Spinal cord (tissue), 10 donors: ENCODE measurements at places on chromosomes 3 and 15. TPM values are rescaled to one million over a fixed set of nuclear protein-coding genes. Genes with fewer than 3 reads are reported as not detected.

GRCh38 chr3:149247929-149248691 lies 26.5 kb upstream of the CP start:
- no peak for DNase-seq

GRCh38 chr3:162367429-162368260 lies 871.0 kb downstream of the OTOL1 start:
- DNase-seq, result no peak

- DNase-seq, result no peak
Measured at GRCh38 chr15:68483165-68483564, 51.2 kb upstream of the ITGA11 start.

DNA sequence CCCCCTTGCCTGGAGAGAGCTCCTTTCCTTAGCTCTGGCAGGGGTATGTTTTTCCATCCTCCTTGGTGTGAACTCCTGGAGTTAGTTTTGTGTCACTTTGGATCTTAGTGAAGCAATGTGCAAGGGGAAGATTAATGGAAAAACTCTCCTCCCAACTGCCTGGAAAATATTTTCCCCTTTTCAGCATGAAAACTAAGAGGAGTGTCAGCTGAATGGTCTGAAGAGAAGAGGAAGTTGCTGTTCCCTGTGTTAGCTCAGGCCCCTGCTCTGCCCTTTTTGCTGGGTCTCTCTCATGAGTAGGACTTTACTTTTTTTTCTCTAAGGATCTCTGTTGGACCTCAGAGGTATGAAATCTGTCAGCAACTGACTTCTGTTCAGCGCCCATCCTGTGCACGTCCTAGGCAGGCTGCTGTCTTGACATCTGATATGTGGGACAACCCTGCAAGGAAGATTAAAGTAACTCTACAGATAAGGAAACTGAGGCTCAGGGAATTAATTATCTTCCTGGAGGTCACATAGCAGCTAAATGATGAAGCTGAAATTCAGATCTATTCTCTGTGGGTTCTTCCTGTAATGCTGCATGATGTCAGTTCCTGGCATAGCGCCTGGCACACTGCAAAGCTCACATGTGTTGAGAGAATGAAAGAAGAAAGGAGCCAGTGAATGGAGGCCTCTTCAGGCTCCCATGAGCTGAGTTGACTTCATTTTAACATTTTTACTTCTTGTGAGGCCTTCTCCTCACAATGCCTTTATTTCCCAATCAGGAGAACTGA lies 109.7 kb upstream of the GALNT15 start:
- no peak for DNase-seq

- DNase-seq, result no peak
Measured at GRCh38 chr3:147401421-147401820, 4.9 kb downstream of the ZIC4 start.

DNA sequence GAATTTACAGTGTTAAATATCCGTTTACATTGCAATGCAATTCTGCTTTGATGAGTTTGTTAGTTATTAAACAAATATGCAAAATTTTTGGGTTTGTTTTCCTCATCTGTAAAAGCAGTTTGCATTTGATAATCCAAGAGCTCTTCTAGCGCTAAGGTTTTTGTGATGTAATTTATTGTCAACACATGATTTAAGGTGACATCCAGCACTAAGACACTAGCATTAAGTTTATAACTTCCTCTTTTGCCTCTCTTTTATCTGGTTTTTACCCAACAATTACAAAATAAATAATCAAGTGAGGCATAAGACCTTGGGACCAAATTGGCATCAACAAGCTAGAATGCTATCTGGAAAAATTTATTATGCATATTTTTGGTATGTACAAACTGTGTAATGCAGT lies 969 bp upstream of the DNAJC19 start:
- no peak for DNase-seq

GRCh38 chr3:112407214-112407887 lies 74.4 kb downstream of the CD200 start:
- DNase-seq, result no peak

- DNase-seq, result no peak
Measured at GRCh38 chr3:17629400-17629799, 113.0 kb downstream of the TBC1D5 start.

DNA sequence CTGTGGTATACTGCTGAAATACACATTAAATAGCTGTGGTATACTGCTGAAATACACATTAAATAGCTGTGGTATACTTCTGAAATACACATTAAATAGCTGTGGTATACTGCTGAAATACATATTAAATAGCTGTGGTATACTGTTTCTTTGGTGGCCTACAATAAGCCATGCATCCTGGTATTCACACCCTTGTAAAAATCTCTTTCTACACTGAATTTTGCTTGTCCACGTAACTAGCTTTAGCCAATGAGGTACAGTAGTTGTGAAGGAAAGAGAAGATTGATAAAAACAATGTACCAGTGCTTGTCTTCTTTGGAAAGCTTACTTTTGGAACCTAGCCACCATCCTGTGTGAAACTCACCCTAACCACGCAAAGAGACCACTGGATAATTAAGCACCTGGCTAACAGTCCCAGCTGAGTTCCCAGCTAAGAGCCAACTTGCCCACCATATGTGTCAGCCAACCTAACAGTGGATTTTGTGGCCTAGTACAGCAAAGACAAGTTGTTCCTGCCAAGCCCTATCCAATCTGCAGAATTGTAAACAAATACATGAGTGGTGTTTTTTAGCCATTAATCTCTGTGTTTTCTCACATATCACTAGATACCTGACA lies 103.4 kb upstream of the MELTF start:
- no peak for DNase-seq

GRCh38 chr3:182464513-182465145 lies 328.7 kb upstream of the ATP11B start:
- DNase-seq, result no peak

- DNase-seq, result peak; percentile 48
Measured at GRCh38 chr3:124885466-124886167, 1.5 kb downstream of the ITGB5 start.

- no peak for DNase-seq
Measured at GRCh38 chr3:59558906-59559720, 509.3 kb upstream of the CFAP20DC start.

DNA sequence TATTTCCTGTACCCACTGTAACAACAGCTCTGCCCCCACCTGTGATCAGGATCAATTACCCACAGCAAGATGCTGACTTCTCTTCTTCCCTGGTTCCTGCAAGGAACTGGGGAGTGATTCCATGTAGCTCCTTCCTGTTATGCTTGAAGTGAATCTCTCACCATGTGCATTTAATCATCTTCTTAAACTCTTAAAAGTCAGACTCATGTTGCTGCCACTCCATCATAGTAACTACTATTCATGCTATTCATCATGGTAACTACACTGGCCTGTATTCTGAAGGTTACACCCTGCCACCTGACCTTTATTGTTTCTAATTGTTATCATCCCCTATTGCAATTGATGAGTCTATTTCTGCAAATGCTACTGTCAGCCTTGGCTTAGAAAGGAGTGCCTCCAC lies 89.5 kb downstream of the SUCNR1 start:
- no peak for DNase-seq

DNA sequence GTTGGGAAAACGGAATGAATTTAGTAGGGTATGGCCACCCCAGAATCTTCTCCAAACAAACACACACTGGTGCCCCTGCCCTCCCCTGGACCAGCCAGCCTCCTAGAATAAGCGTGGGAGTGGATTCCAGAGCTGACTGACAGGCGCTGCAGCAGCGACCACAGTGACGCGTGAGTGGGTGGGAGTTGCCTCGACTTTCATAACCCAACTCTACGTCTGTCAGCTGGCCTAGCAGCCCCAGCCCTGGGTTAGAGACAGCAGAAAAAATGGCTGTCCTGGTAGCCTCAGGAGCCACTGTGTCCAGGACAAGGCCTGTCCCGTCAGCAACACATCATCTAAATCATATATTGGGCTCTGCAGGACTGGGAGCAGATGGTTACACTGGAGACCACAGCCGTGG lies 10.0 kb downstream of the PLA2G4B start:
- DNase-seq, result no peak

- no peak for DNase-seq
Measured at GRCh38 chr3:151387842-151388241, 3.3 kb upstream of the P2RY12 start.

GRCh38 chr3:21067031-21067813 lies 683.8 kb downstream of the ZNF385D start:
- DNase-seq, result peak; percentile 79

DNA sequence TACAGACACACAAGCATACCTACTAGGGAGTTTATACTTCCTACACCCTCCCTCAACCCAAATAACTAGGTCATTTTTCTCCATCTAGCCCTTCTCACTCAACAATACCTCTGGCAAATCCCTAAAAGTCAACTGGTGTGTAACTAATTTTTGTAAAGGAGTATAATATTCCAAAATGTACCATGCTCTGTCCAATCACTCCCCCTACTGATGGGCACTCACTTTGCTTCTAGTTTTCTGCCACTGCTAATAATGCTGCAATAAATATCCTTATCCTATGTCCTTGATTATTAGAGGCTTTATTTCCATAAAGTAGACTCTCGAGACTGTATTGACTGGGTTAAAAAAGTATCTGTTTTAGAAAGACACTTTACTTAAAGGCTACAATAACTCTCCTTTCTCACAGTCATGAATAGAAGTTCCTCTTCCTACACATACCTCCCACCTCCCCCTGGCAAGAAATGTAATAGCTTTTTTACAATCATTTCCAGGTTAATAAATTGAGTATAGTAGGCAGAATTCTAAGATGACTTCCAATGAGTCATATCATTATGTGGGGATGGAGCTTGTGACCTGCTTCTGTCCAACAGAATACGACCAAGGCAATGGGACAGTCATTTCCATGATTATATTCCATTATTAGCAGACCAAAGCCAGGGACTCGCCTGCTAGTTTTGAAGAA lies 30.0 kb downstream of the SHQ1 start:
- DNase-seq, result peak; percentile 65

DNA sequence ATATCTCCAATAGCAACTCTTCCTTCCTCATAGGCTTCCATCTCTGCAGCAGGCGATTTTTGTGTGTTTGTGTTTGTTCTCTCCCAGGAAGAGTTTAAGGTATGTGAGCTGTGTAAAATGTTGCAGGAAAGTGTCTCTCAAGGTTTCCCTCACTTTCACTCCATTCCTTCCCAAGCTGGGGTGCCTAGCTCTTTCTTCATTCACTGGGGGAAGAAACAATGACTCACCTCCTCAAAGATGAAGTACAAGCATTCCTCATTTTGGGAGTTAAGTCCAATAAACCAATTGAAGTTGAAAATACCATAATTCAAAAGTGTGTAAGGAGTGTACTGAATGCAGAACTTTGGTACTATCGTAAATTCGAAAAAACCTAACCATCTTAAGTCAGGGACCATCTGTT lies 422.7 kb upstream of the CFAP20DC start:
- DNase-seq, result no peak

DNA sequence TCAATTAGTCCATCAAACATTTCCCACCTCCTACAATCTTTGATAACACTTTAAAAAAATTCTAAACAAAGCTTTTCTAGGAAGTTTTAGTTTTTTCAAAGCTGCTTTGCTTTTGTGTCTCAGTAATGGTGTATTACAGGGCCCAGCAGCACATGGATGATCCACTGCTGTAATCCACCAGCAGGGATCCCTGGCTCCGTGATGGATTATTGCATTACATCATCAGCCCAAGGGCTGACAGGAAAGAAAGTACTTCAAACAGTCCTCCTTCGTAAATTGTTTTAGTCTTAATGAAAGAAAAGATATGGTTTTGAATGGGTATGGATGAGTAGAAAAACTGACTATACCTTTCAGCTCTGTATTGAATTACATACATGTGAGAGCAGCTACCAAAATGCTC lies 688.9 kb upstream of the NAALADL2 start:
- no peak for DNase-seq

GRCh38 chr3:108907194-108907593 lies 46.5 kb downstream of the GUCA1C start:
- DNase-seq, result peak; percentile 44

DNA sequence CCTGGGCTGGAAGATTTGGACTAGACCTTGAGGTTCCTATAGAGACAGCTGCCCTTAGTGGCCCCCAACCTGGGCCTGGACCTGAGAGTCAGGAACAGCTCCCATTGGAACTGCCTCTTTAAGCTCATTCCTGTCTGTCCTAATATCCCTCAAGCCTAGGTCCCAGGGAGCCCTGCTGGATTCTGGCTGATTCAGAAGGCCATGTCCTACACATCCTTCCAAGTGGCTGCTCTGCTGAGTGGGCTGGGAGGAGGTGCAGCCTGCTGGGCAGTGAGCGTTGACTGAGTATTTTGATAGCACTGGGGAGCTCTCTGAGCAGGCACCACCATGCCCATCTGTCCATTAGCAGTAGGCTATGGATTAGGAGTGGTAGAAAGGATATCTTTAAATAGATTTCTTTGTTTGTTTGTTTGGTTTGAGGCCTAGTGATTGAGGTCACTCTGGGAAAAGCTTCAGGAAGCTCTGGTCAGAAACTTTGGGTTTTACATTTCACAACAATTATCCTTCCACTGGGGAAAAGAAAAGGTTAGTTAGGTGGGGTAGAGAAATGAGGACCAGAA lies 54.6 kb upstream of the ATOSA start:
- no peak for DNase-seq

DNA sequence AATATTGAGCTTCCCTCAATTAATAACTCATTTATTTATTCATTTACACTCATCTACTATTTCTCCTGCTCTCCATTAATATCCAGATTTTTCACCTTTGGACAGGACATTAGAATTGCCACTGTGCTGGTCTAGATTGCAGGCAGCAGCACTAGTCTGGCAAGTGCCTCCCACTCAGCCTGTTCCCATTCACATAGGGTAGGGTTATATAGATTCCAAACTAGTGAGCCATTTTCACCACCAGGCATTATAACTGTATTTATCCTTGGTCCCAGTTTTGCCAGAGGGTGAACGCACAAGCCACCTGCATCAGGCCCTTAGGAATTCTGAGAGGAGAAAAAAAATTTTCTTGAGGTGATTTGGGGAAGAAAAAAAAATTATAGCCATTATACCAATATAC lies 44.5 kb downstream of the ANAPC13 start:
- DNase-seq, result no peak

RTP1 gene
- polyA plus RNA-seq, result 1.1 TPM

BTLA gene
- 0.32 TPM for polyA plus RNA-seq

RLBP1 gene
- polyA plus RNA-seq, result 4.5 TPM

ZMAT3 gene
- polyA plus RNA-seq, result 14.5 TPM

ARGFX gene
- not detected for polyA plus RNA-seq

HRG gene
- polyA plus RNA-seq, result not detected

PRSS50 gene
- polyA plus RNA-seq, result 0.59 TPM

SPESP1 gene
- 3.2 TPM for polyA plus RNA-seq

PLA1A gene
- polyA plus RNA-seq, result 0.41 TPM

P2RY13 gene
- polyA plus RNA-seq, result 7.5 TPM

SLC22A14 gene
- polyA plus RNA-seq, result 0.33 TPM

PAQR9 gene
- polyA plus RNA-seq, result 2.9 TPM
